ENCODE measurements at places on chromosomes 4 and X.
A peak's percentile ranks its signal among the peaks of the same experiment; 100 is the strongest.

- DNase-seq, result no peak
Measured at GRCh38 chr4:153785910-153786721, 2.8 kb downstream of the SFRP2 start.

- no peak for DNase-seq
Measured at GRCh38 chr4:2485956-2486355, 17.1 kb downstream of the RNF4 start.

DNA sequence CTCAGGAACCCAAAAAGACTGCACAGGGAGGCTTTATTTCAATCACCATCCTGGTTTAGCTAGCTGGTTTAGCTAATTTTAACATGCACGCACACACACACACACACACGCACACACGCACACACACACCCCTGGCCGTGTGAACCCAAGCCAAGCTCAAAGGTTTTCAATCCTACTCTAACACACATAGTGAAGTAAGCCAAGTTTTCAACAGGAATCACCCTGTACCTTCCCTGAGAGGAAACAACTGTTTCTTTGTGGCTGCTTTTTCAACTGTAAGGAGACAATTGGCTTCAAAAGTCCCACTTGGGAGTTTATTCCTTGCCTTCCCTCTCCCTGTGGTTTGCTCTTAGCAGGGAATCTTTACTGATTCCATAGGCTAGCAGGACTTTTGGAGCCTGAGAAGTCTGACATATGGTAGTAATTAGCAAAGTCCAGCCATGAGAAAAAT, 98.9 kb upstream of the BMP3 start:
- no peak for DNase-seq

GRCh38 chrX:81261576-81261975, 59.7 kb downstream of the SH3BGRL start:
- no peak for DNase-seq

- no peak for DNase-seq
Measured at GRCh38 chrX:10011991-10012390, 44.8 kb downstream of the CLDN34 start.

DNA sequence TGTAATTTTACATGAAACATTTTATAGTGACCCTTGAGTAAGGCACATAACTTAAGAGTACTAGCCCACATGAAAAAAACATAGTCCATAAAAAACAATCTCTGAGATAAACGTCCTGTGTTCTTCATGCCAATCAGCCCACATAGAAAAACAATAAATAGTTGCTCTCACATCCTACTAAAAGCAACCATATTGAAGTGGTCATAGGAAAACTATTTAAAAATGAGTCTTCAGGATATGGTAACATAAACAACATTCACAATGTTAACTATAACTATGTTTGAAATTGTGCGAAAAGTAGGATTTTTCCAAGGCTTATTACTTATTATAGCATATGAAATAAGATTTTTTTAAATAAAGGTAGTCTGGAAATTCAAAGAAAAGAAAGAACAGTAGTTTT, 77.1 kb upstream of the EPHA5 start:
- no peak for DNase-seq

DNA sequence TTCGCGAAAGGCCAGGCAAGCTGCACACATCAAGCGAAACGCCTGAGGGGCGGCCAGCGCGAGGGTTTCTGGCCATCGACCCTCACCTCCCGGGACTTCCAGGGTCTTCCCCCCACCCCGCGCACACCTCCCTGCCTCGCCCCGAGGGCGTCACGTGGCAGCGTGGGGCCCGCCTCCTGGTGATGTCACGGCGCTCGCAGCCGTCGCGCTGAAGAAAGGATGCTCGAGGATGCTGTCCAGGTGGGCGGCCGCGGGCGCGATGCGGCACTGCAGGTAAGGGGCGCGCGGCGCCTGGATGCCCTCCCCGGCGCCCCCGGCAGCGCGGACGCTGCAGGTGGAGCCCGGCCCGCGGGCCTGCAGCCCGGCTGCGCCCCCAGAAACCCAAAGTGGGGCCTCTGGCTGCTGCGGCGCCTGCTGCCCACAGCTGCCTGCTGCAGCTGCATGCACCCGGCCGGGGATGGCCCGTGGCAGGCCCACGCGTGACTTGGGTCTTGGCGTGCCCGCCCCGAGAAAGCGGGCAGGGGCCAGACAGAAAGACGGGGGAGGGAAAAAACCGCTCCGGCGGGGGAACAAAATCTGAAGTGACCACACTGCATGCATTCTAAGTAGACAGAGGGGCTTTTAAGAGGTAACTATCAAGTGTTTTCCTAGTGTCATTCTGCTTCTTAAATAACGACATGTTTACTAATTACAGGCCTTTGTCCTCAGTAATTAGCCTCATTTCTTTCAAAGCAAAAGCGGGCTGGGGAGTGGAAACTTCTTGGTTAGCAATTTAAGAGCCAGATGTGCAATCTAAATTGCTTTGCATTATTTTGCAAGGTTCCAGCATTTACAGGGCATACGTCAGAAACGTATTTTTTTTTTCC, 1.7 kb downstream of the CLCN4 start:
- DNase-seq, result no peak

- no peak for DNase-seq
Measured at GRCh38 chrX:13569479-13570260, at the start of gene EGFL6. Gene EGFL6 (plus strand): TSS chrX:13569601. CDS start chrX:13569862, 261 bp downstream.

- DNase-seq, result no peak
Measured at GRCh38 chr4:185256446-185256845, 47.0 kb downstream of the SNX25 start.

GRCh38 chr4:4782969-4783368, 76.5 kb upstream of the MSX1 start:
- no peak for DNase-seq

- DNase-seq, result peak; percentile 4
Measured at GRCh38 chrX:9942086-9942485, 25.1 kb upstream of the CLDN34 start.
